ENCODE measurements at places on chromosomes 3 and 15. TPM values are rescaled to one million over a fixed set of nuclear protein-coding genes. Genes with fewer than 3 reads are reported as not detected.

- DNase-seq = peak; percentile 88
- peak overlapping the region; percentile 80 for H3K27ac ChIP-seq
- peak overlapping the region; percentile 75 for H3K4me3 ChIP-seq
- H3K27me3 ChIP-seq = no peaks in the 10 kb centered on the region
Observed at GRCh38 chr3:179563271-179563783, 601 bp downstream of the ACTL6A start.

The ARHGEF26 gene
- 17.1 TPM for total RNA-seq

The PLD1 gene
- total RNA-seq = 71.1 TPM

- DNase-seq = no peak
- H3K4me1 ChIP-seq = no peaks in the 10 kb centered on the region
- H3K27ac ChIP-seq = no peak overlapping the region
- H3K27me3 ChIP-seq = no peaks in the 10 kb centered on the region
- H3K36me3 ChIP-seq = no peaks in the 10 kb centered on the region
Observed at GRCh38 chr3:190205739-190206138, 85.0 kb upstream of the P3H2 start.

The PRTG gene
- total RNA-seq = 10.8 TPM

- DNase-seq = no peak
- no peaks in the 10 kb centered on the region for H3K36me3 ChIP-seq
- no peaks in the 10 kb centered on the region for H3K27me3 ChIP-seq
Observed at GRCh38 chr3:111047042-111047441, 24.6 kb upstream of the NECTIN3 start.

The ZWILCH gene
- total RNA-seq = 10.8 TPM

DNA sequence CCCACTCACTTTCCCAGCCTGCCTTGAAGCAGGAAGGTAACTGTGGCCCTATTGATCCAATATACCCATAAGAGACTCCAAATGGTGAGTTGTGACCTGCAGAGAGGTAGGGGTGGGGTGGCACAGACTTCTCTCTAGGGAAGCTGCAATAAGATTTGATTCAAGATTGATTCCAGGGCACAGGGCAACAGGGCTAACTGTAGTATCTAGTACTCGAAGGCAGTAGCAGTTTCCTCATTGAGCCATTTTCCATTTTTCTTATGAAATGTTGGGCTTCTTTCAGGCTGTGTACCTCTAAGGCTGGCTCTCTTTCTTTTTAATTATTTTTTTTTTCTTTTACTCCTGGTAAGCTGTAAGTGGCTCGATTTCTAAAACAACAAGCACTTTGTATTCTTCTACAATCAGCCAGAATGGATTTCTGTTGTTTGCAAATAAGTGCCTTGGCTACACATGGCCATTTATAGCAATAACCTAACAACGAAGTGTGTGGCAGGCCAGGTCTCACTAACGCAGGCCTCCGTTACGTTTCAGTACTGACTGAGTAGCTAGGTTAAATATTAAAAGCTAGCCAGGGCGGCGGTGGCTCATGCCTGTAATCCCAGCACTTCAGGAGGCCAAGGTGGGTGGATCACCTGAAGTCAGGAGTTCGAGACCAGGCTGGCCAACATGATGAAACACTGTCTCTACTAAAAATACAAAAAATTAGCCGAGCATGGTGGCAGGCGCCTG is 19.3 kb downstream of the CCDC12 start:
- H3K4me1 ChIP-seq = peaks cover 66% of the 10 kb centered on the region
- H3K27me3 ChIP-seq = no peaks in the 10 kb centered on the region
- no peak for DNase-seq
- no peak overlapping the region for H3K4me3 ChIP-seq
- H3K27ac ChIP-seq = peak overlapping the region; percentile 86
- H3K36me3 ChIP-seq = no peaks in the 10 kb centered on the region

DNA sequence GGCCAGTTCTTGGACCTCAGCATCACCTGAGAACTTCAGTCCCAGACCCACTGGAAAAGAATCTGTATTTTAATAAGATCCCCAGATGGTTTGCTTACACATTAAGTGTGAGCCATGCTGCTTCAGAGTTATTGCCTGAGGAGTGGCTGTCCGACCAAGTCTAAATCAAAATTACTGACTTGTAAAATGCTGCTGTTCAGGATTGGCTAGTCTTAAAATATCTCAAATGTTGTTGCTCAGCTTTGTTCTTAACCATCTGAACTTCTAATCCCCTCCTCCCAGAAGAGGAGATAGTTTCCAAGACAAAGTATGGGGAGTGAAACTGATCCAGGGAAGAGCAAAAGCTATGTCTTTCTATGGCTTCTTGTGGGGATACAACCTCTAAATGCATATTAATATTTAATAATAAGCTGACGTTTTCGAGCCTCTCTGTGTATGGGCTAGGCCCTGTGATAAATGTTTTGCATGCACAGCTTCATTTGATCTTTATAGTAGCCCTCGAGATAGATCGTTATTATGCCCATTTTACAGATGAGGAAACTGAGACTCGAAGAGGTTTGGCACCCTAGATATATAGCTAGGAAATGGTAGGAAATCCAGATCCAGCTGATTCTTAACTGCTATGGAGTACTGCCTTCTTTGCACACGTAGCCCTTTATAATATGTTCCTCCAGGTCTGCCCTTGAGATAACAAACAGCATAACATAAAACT is 52.2 kb downstream of the DNASE1L3 start:
- H3K36me3 ChIP-seq = peaks cover 8% of the 10 kb centered on the region
- H3K4me3 ChIP-seq = no peak overlapping the region
- peaks cover 16% of the 10 kb centered on the region for H3K4me1 ChIP-seq
- no peaks in the 10 kb centered on the region for H3K27me3 ChIP-seq

GRCh38 chr3:148742118-148742517 is 44.4 kb downstream of the AGTR1 start:
- no peak overlapping the region for H3K4me3 ChIP-seq
- DNase-seq = no peak
- no peaks in the 10 kb centered on the region for H3K27me3 ChIP-seq
- H3K27ac ChIP-seq = no peak overlapping the region
- H3K4me1 ChIP-seq = no peaks in the 10 kb centered on the region

DNA sequence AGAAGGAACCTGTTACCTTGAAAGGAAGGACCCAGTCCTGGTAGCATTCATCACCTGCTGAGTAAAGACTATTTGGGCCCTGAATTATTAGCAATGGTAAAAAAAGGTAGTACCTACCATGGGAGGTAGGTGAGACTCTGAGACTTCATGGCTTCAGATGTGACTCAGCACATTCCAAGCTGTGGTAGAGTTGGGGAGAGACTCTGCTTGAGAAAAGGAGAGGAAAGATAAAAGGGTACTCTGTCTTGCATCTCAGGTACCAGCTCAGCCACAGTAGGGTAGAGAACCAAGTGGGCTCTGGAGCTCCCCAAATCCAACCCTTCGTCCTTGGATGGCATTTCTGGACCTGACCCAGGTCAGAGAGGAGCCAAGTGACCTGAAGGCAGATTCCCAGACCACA is 430.4 kb downstream of the TBL1XR1 start:
- H3K4me3 ChIP-seq = no peak overlapping the region
- H3K36me3 ChIP-seq = no peaks in the 10 kb centered on the region
- no peak overlapping the region for H3K27ac ChIP-seq
- DNase-seq = no peak
- no peaks in the 10 kb centered on the region for H3K4me1 ChIP-seq

- no peaks in the 10 kb centered on the region for H3K4me1 ChIP-seq
- H3K27me3 ChIP-seq = no peaks in the 10 kb centered on the region
- H3K4me3 ChIP-seq = no peak overlapping the region
- DNase-seq = no peak
- no peaks in the 10 kb centered on the region for H3K36me3 ChIP-seq
Observed at GRCh38 chr3:123332124-123332641, 116.7 kb downstream of the ADCY5 start.

- no peak overlapping the region for H3K4me3 ChIP-seq
- H3K27ac ChIP-seq = no peak overlapping the region
- no peaks in the 10 kb centered on the region for H3K4me1 ChIP-seq
- H3K27me3 ChIP-seq = no peaks in the 10 kb centered on the region
- H3K36me3 ChIP-seq = no peaks in the 10 kb centered on the region
Observed at GRCh38 chr3:194231929-194232832, 96.2 kb downstream of the HES1 start.

DNA sequence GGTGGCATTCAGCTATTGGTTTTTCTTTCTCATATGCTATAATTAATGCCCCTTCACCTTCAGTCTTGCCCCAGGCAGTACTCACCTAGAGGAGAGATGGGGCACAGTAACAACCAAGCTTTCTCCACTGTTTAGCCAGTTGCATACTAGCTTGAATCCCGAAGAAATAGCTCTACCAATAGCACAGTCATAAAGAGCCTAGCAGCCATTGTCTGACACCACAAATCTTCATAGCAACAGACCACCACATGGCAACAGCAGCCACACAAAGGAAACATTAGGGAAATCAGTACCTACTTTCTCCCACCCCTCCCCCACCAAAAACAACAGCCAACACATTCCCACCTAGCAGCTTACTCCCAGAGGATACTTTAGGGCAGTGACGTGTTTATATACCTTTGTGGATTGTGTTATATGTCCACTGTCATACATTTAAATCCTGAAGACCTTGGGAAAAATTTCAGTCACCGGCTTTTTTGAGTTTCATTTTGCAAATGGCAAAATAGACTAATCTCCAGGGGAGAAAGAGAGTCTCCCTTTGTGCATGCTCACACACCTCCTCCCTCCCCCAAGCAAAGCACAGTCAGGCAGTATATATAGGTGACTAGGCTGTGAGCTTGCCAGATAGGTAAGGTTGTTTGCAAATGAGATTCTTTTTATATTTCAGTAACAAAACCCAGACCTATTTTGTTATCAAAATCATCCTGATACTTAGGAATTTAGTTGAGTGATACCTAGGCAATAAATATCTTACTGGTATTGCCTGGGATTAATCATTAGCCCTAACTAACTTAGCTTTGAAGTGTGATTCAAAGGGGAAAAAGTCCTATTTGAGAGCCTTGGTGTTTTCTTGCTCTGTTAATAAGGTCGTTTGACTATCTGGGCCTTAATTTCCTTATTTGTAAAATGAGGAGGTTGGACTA is 140.6 kb downstream of the RBPMS2 start:
- DNase-seq = peak; percentile 50
- no peak overlapping the region for H3K4me3 ChIP-seq
- H3K27ac ChIP-seq = peak overlapping the region; percentile 85
- H3K36me3 ChIP-seq = no peaks in the 10 kb centered on the region
- H3K4me1 ChIP-seq = peaks cover 37% of the 10 kb centered on the region

The BNC1 gene
- 24.3 TPM for total RNA-seq

DNA sequence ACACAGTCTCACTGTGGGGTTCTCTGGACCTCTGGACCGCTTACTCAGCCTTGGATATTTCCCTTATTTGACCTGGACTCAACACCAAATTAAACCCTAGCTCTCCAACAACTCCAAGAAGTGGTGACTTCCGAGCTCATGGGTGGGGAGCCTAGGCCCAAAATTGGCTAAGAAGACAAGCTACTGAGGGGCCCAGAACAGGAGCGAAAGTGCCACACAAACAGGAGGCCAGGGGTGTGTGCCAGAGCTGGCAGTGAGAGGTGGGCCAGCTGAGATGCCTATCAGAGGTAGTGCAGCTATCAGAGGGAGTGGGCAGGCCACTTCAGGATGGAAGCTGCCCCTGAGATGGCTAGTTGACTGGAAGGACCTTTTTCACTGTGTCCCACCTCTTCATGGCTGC is 151.1 kb upstream of the PRR20G start:
- no peak overlapping the region for H3K27ac ChIP-seq
- H3K4me3 ChIP-seq = no peak overlapping the region
- DNase-seq = no peak
- no peaks in the 10 kb centered on the region for H3K4me1 ChIP-seq

DNA sequence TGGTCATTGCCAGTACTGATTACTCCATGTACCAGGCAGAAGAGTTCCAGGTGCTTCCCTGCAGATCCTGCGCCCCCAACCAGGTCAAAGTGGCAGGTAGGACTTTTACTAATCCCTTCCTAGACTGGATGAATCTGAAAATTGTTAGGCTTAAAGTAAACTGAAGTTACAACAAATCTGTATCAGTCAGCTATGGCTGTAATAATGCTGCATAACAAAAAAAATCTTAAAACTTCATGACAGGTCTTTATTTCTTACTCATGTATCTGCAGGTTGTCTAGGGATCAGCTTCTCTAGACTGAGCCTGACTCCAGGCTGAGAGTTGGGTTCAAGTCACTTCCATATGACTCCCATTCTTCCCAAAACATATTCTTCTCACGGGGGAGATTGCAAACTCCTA is 93.7 kb downstream of the MESD start:
- no peaks in the 10 kb centered on the region for H3K27me3 ChIP-seq
- H3K36me3 ChIP-seq = no peaks in the 10 kb centered on the region
- H3K4me1 ChIP-seq = no peaks in the 10 kb centered on the region
- no peak overlapping the region for H3K27ac ChIP-seq
- DNase-seq = no peak

The XCR1 gene
- 0.27 TPM for total RNA-seq

- DNase-seq = no peak
- no peaks in the 10 kb centered on the region for H3K4me1 ChIP-seq
- H3K27ac ChIP-seq = no peak overlapping the region
- no peak overlapping the region for H3K4me3 ChIP-seq
Observed at GRCh38 chr15:101424984-101425383, 64.5 kb downstream of the PCSK6 start.

DNA sequence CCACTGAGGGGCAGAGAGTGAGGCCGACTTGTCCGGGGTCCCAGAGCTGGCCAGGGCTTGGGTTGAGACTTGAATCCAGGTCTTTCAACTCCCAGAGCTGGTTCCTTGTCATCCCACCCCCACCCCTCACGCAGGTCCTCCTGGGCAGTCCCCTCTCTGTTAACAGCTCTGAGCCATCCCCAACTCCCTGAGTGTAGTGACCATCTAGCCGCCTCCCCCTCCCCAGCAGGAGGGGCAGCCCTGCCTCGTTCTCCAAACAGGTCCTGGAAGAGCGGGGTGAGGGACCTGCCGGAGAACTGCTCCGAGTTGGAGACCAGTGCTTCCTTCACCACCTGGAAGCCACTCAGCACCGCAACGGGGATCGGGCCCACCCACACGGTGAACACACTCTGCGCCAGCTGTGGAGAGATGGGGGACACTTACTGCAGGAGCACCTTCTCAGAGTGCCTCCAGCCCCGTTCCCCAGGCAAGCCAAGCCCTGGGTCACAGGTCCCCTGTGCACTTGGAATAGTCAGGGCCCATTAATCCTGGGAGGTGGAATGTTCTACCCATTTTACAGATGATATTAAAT is 24.4 kb upstream of the PARL start:
- no peaks in the 10 kb centered on the region for H3K36me3 ChIP-seq
- no peak for DNase-seq
- H3K4me3 ChIP-seq = no peak overlapping the region
- H3K27me3 ChIP-seq = no peaks in the 10 kb centered on the region
- no peak overlapping the region for H3K27ac ChIP-seq

- H3K27me3 ChIP-seq = no peaks in the 10 kb centered on the region
- no peak for DNase-seq
- no peak overlapping the region for H3K4me3 ChIP-seq
- H3K36me3 ChIP-seq = no peaks in the 10 kb centered on the region
Observed at GRCh38 chr15:41860049-41860828, 21.6 kb downstream of the PLA2G4B start.

The LDHAL6B gene
- not detected for total RNA-seq
